MM.1S (cell line): ENCODE measurements at places on chromosomes 4 and X.

DNA sequence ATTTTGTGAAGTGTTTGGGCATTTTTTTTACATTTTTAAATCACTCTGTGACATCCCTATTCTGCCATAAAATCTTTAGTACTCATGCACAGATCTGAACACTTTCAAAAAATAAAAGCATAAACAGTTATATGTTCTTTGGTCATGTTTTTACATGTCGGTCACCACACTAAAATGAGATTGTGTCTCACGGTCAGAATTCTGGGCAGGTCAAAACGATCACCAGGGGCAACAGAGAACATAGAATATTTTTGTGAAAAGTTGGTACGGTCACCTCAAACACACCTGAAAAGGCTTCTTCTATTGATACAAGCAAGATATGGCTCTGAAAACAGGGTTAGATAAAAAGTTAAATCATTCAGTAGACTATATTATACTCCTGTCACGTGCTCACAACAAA is 189.1 kb downstream of the PDGFC start:
- no peak for DNase-seq

DNA sequence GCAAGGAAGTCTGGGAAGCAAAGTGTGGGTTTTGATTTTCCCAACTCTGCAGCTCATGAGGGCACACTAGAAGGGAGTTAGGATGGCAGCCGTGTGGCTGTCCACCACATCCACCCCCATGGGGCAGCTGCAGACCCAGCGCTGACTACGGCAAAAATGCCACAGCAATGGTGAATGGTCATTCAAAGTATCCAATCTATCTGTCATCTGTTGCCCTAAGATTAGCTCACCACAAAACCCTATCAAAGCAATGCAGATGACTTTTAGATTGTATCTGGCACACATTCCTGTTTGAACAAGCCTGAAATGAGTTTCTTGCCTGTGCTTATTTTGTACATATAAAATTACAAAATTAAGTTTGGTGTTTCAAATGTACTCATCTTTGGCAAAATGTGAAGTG is 29.7 kb upstream of the HPSE start:
- no peak for DNase-seq

DNA sequence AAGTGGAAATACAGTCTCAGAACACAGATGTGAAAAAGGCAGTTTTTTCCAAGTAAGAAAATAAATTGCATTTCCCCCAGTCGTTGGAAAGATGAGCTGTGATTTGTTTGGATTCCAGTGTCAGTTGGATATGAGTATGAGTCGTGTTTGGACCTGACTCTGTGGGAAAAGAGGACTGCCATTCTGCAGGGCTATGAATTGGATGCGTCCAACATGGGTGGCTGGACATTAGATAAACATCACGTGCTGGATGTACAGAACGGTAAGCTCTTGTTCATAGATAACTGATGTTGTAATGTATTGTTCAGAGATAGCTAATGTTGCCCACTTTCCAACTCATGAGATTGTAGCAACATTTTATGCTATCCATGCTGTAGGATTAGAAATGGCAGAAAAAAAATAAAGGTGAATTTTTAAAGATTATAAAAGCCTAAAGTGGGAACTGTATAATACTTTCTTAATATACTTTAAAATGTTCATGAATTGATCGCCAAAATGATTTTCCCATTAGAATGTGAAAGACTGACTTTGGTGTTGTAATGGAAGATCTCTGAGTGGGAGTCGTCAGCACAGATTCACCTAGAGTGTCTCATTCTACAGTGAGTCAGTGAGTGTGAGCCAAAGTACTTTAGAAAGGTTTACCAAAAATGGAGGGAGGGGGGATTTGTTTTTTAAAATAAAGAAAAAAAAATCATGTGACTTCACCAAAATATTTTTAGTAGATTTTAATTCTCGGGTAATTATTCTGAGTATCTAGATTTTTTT is 178.7 kb downstream of the DCTD start:
- no peak for DNase-seq

DNA sequence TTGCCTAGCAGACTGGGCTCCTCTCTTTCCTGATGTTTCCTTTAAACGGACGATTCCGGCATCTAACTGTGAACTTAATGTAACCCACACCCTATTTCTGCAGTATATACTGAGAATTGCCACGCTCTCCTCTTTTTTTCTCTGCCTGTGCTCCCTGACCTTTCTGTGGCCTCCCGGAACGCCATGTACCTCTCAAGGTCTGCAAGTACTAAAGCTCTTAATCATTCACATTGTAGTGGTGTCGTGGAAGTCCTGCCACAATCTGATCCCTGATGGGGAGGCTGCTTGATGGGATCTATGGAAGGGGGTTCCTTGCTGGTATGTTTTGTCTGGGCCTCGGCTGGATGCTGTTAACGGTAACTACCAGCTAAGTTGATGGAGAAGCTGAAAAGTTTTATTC is 302.9 kb upstream of the EPHA5 start:
- DNase-seq: no peak

DNA sequence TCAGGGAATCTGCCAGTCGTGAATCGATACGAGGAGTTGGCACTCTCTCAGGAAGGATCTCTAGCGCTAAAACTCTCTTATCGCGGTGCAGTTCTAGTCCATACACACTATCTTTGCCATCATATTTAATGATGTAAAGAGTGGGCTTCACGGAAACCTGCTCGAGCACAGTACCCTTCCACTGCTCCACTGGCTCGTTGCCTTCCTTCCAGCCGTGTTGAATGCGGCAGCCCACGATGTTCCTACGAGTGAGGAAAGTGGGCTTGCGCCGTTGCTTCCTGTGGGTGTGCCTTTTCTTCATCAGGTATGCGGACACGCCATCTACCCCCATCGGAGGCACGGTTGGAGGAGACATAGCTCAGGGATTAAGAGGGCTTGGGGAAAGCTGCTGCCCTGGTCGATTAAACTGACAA is 661 bp downstream of the SPIN4 start:
- DNase-seq: peak; percentile 13

- no peak for DNase-seq
Measured at GRCh38 chr4:139718833-139719232, 53.2 kb downstream of the MGST2 start.

DNA sequence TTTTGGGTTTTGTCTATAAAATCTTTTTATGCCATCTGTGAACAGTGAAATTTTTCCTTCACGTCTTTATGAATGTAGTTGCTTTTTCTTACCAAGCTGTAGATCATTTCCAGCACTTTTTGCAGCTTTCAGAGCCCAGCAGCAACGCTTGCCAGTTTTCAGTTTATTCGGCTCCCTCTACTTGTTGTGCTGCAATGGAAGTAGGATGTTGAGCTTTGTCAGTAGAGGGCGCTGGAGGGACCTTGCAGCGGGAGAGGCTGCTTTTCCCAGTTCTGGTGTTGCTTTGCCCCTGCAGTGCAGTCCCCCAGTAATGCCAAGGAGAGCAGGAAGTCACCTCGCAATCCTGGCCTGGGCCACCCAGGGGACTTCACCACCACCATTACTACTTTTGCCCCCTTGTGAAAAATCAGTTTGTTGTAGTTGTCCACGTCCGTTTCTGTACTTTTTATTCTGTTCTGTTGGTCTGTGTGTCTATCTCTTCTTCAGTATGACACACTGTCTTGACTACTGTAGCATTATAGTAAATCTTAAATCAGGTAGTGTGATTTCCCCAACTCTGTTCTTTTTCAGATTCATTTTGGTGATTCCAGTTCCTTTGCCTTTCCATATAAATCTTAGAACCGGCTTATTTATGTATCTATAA is 21.8 kb downstream of the CMC4 start:
- DNase-seq: no peak

DNA sequence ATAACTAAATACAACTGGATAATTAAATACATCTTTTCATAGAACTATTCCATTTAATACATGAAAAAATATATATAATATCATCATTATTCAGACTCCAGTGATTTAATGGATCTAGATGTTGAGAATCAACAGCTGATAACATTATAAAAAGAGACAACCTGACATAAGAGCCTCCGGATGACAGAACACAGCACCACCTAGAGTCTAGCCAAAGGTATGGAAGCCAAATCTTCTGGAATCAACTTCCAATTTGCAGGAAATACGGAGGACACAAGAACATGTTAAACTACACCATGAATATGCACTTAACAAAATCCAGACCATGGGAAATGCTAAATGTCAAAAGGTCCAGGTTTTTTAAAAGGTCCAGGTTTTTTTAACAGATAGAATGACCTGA is 55.0 kb downstream of the LRBA start:
- DNase-seq: no peak

DNA sequence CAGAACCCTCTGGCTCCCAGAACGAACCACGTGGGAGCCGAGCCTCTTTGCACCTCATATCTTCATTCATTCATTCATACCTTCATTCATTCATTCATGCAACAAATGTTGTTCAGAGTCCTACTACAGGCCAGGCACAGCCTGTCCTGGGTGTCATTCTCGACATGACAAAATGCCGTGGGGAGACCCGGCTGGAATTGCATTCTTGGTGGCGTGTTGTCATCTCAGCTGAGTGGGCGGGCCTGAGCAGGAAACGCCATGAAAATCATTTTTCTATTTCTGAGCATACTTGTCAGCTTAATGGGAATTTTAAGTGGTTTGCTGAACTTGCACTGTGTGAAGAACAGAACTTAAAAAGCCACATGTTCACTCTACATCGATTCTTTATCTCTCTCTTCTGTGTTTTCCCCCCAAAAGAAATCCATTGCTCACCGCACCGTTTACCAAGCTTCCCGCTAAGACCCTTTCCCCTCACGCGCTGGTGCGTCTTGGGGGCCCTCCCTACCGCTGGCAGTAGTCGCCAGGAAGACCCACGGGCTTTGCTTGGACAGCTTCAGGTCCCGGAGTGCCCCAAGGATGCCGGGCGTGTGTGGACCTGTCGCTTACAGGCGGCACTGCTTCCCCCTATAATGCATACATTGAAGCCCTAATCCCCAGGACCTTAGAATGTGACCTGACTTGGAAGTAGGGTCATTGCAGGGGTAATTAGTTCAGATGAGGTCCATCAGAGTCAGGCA is 41.6 kb upstream of the HMX1 start:
- no peak for DNase-seq

DNA sequence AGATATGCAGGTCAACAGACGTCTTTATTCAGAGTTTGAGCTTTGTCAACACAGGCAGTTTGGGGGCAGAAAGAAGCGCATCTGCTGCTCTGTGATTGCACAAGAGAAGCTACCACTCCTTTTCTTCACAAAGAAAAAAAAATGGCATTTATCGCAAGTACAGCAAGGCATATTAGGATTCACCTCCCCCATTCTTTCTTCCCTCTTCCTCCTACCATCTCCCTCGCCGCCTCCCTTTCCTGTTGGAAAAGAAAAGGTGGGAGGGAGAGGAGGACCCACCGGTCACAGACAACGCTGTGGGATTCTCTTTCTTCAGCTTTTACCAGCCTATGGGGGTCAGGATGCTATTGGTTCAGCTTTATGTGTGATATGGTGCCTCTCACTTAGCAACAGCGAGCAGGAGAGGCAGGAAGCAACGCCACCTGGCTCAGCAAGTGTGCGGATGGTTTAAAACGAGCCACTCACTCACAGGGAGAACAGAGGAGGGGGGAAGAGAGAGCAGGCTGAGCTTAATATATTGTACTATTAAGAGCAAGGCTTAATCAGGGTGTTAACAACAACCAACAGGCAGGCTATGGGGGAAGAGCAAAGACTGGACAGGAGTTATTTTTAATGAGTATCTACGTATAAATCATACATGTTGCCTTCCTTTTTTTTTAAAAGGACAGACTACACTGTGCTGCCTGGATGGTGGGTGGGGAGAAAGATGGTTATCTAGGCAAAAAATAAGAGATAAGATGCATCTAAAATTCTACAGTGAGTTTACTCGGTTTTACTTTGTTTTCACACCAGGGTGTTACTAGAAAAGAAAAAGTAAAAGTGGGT is 104.7 kb downstream of the MAML3 start:
- no peak for DNase-seq

- DNase-seq: no peak
Measured at GRCh38 chr4:186699298-186699697, 24.4 kb downstream of the FAT1 start.
